Thoracic aorta (tissue), 2 donors: ENCODE measurements at places on chromosomes 2 and 18.
A peak's percentile ranks its signal among the peaks of the same experiment; 100 is the strongest.

- no peaks in the 10 kb centered on the region for H3K27me3 ChIP-seq
- no peak overlapping the region for H3K27ac ChIP-seq
- no peak overlapping the region for H3K4me3 ChIP-seq
- no peaks in the 10 kb centered on the region for H3K36me3 ChIP-seq
- no peaks in the 10 kb centered on the region for H3K4me1 ChIP-seq
These were observed 14.6 kb upstream of the AFG3L2 start for GRCh38 chr18:12391487-12392165.

DNA sequence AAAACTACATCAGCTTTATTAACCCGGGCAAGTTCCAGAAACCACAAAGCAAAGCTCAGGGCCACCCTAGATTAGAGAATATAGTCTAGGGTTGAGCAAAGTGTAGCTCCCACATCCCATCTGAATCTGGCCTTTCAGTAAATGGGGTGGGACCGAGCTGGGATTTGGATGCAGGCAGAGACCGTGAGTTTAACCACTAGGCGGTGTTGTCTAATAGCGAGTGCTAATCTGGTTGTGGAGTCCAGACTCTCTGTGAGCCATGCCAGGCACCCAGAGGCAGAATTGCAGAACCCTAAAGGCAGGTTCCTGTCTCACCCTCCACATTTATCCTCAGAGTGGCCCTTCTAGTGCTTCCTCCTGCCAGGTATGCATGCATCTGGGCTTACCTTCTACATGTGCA lies 435.9 kb downstream of the TSN start:
- no peak overlapping the region for H3K27ac ChIP-seq
- no peaks in the 10 kb centered on the region for H3K36me3 ChIP-seq
- H3K27me3 ChIP-seq, result no peaks in the 10 kb centered on the region
- no peak overlapping the region for H3K4me3 ChIP-seq
- DNase-seq, result no peak

DNA sequence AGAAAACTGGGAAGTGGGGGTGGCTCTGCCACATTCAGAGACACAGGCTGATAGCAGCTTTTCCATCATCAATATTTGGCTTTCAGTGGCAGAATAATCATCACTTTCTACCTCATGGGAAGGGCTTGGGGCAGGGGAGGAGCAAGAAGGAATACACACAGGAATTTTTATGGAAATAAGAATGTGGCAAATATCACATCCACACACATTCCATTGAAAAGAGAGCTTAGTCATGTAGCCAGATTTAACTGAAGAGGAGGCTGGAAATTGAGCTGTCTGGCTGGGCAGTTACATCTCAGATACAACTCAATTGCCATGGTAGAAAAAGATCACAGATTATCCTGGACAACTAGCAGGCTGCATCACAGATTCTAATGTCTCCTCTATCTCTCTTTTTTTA lies 1474.0 kb upstream of the ACVR2A start:
- no peaks in the 10 kb centered on the region for H3K27me3 ChIP-seq

- no peak for DNase-seq
- H3K36me3 ChIP-seq, result no peaks in the 10 kb centered on the region
- no peaks in the 10 kb centered on the region for H3K4me1 ChIP-seq
- no peak overlapping the region for H3K27ac ChIP-seq
These were observed 60.2 kb downstream of the CDCA7 start for GRCh38 chr2:173414823-173415322.

DNA sequence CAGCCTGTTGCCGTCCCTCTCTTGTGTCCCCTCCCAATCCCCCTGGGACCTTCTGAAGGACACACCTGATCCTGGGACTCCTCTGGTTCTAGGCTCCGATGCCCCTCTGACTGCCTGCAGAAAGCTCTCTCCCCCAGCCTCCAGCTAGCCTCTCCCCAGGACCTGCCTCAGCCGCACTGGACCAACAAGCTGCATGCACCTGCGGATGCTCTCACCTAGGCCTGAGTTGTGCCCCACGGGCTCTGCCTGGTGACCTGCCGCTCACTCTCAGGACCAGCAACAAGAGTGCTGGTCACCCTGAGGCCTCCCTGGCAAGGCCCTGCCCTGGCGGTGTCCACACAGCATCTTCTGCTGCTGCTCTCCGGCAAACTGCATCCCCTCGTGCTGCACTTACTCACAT lies 63.0 kb downstream of the EIPR1 start:
- no peaks in the 10 kb centered on the region for H3K4me1 ChIP-seq
- no peak overlapping the region for H3K4me3 ChIP-seq
- H3K27ac ChIP-seq, result no peak overlapping the region
- no peaks in the 10 kb centered on the region for H3K36me3 ChIP-seq
- no peak for DNase-seq

GRCh38 chr2:10036095-10036884 lies 7.1 kb upstream of the KLF11 start:
- no peaks in the 10 kb centered on the region for H3K27me3 ChIP-seq
- peak overlapping the region; percentile 15 for H3K4me3 ChIP-seq
- H3K4me1 ChIP-seq, result peaks cover 55% of the 10 kb centered on the region
- no peaks in the 10 kb centered on the region for H3K36me3 ChIP-seq
- peak overlapping the region; percentile 81 for H3K27ac ChIP-seq
- peak; percentile 72 for DNase-seq

DNA sequence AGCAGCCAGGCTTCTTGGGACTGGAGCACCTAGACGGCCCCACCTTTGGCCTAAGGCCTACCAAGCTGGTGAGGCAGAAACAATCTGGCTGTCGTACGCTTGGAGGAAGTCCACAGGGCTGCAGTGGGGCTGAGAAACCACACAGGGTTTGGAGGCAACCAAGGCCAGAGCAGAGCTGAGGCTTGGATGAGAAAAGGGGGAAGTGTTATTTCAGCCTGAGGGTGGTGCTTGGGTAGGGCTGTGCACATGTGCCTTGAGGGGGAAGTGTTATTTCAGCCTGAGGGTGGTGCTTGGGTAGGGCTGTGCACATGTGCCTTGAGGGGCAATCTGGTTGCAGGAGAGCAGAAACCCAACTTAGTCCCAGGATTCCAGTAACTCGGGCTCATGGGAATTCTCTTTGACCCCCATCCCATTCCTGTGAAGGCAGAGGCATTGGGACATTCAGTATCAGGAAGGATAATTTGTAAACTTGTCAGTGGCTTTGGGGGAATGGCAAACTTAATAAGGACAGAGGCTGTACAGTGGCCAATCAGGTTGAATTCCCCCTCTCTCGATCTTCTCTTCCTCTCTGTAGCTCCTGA lies 971 bp upstream of the FBXO41 start:
- no peaks in the 10 kb centered on the region for H3K27me3 ChIP-seq
- H3K4me1 ChIP-seq, result no peaks in the 10 kb centered on the region
- H3K27ac ChIP-seq, result no peak overlapping the region
- H3K4me3 ChIP-seq, result peak overlapping the region; percentile 86
- DNase-seq, result no peak

DNA sequence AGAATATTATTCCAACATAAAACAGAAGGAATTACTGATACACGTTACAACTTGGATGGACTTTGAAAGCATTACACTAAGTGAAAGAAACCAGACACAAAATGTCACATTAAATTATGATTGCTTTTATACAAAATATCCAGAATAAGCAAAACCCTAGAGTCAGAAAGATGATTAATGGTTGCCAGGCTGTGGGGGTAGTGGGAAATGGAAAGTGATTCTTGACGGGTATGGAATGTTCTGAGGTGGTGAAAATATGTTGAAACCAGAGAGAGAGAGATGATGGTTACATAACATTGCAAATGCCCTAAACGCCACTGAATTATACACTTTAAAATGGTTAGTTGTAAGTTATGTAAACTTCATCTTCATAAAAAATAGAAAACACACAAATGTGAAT lies 1057.2 kb upstream of the TMEFF2 start:
- DNase-seq, result no peak
- H3K27ac ChIP-seq, result no peak overlapping the region
- H3K27me3 ChIP-seq, result no peaks in the 10 kb centered on the region
- H3K4me3 ChIP-seq, result no peak overlapping the region

DNA sequence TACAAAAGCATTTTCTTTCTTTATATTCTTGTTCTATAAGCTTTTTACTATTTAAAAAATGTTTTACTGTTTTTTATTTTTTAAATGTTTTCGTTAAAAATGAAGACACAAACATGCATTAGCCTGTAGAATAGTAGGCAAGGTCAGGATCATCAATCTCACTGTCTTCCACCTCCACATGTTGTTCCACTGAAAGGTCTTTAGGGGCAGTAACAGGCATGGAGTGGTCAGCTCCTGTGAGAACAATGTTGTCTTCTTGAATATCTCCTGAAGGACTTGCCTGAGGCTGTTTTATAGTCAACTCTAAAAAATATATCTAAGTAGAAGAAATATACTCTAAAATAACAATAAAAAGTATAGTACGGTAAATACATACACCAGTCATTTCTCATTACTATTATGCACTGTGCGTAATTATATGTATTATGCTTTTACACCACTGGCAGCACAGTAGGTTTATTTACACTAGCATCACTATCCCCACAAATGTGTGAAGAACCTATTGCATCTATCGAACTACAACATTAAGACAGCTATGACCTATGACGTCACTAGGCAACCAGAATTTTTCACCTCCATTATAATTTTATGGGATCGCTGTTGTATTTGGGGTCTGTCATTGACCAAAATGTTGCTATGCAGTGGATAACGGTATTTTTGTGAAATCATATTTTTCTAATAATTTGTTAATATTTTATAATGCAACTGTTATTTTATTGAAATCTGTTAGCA lies 764.3 kb downstream of the METTL4 start:
- H3K36me3 ChIP-seq, result no peaks in the 10 kb centered on the region
- H3K27me3 ChIP-seq, result no peaks in the 10 kb centered on the region
- no peak for DNase-seq
- no peak overlapping the region for H3K27ac ChIP-seq
